ENCODE measurements at places on chromosomes 4 and X.

- DNase-seq: no peak
These were observed 23.4 kb downstream of the LANCL3 start for GRCh38 chrX:37594755-37595382.

DNA sequence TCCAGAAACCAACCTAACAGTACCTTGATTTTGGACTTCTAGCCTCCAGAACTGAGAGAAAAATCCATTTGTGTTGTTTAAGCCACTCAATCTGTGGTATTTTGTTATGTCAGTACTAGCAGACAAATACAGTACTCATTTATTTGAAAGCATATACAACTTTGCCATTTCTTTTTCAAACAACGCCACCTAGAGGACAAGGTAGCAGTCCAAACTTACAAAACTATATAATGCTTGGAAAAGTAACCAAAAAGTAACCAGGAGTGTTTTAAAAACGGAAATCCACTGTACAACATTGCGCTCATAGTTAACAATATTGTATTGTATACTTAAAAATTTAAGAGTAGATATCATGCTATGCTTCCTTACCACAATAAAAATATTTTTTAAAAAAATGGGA lies 37.0 kb upstream of the FGF13 start:
- DNase-seq: no peak

GRCh38 chr4:8910822-8911315 lies 39.2 kb upstream of the HMX1 start:
- DNase-seq: no peak

- no peak for DNase-seq
These were observed 44.9 kb downstream of the CCNG2 start for GRCh38 chr4:77201857-77202256.

GRCh38 chrX:104342065-104342464 lies 87.3 kb upstream of the ESX1 start:
- DNase-seq: no peak

DNA sequence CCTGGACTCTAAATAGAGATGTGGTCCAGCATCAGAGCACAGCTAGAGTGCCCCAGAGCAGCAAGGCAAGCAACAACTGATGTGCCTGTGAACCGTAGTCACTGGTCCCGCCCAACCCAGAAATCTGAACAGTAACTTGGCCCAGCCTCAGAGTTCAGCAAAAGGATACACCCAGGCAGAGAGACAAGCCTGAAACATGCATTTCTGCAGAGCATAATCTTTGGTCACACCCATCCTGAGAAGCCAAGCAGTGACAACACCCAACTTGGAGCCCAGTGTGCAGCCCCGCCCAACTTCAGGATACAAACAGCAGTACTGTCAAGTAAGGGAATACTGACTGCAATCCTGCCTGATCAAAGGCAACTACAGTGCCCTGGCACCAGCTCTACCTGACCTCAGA lies 78.9 kb downstream of the CCDC160 start:
- no peak for DNase-seq

DNA sequence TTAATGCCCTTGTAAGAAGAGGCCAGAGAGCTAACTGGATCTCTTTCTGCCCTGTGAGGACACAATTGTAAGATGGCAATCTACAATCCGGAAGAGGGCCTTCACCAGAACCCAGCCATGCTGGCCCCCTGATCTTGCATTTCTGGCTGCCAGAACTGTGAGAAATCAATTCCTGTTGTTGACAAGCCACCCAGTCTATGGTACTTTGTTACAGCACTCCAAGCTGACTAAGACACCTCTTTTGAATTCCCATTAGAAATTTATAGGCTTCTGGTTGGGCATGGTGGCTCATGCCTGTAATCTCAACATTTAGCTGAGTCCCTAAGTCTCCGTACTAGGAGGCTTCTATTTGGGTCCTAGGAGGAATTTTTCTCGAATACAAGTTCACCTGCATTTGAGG lies 48.8 kb upstream of the RELL1 start:
- no peak for DNase-seq

DNA sequence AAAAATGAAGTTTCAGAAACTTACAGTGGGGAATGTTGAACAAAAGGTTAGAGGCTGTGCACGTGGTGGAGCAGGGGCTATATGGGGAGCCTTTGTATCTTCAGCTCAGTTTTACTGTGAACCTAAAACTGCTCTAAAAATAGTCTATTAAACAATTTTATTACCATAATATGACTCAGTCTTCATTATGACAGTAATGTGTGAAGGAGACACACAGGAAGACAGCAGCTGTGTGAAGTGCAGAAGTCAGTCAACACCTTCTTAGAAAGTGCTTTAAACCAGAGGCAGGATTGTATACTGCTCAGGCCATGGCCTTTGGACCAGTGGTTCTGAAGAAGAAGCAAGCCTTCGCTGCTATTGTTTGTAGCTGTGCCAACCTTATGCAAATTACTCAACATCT lies 89.7 kb downstream of the ARHGAP10 start:
- DNase-seq: no peak

- no peak for DNase-seq
These were observed 20.0 kb upstream of the AADAT start for GRCh38 chr4:170109586-170110284.

DNA sequence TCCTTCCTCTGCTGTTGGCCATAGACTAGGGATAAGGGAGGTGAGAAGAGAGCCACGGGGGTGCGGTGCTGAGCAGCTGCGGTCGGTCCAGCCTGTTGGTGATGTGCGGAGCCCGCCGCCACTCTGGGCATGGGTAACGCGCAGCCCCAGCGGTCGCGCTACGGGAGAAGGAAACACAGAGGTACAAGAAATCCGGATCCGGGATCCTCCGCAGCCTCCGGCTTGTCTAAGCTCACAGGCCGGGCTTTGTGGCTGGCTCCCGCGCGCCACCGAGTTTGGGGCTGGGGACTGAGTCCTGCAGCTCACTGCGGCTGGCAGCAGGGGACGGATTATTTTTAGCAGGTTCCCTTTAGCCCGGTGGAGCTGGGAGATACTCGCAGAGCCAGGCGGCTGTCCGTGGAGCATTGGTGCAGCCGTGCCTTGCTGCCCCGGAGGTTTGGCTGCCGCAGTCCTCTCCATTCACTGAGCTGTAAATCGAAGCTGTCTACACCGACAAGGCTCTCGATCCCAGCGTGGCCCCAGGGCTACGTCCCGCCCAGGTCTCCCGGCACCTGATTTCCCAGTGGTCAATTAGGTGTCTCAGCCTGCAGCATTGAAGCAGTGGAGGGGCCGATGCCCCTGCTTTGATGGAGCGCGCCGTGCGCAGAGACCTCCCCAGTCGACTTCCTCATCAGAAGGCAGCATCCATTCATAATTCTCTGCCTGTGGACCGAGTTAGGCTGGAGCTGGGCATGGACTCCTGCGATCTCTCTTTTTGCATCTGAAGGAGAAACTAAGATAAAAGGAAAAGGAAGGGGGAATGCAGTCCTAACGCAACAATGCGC lies 81.9 kb upstream of the SCML1 start:
- DNase-seq: no peak

DNA sequence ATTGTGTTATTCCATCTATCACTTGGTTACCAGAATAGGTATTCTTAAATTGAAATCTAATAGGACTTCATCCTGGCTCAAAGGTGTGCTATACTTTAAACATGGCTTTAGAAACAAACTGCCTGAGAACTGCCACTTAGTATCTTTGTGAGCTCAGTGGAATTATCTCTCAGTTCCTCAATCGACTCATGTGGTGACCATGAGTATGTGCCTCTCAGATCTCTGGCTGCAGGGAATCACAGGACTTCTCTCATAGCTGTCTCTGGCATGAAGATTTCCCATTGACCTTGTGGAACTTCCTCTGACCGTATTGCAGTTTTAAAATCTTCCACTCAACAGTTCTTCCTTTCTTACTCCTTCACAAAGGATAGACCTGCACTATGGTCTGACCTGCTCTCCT lies 681.9 kb upstream of the BOD1L1 start:
- DNase-seq: no peak

DNA sequence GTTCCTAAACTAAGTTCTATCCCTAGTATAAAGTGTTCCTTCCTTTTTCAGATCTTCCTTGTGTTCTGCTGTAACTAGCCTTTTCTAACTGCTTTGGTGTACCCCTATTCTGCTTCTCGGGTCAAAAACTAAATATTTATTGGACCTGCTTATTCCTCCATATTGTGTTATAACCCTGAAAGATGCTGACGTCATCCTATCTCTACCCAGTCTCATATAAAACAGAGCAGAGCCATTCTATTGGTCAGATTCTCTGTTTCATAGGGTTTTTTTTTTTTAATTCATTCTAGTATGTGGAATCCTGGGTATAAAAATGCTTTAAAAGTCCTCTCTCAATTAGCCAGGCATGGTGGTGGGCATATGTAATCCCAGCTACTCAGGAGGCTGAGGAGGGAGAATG lies 349.7 kb downstream of the ACTRT1 start:
- DNase-seq: no peak

- no peak for DNase-seq
These were observed 12.7 kb upstream of the SMIM43 start for GRCh38 chr4:121777625-121778024.

GRCh38 chrX:118249146-118249545 lies 96.8 kb upstream of the WDR44 start:
- DNase-seq: no peak

DNA sequence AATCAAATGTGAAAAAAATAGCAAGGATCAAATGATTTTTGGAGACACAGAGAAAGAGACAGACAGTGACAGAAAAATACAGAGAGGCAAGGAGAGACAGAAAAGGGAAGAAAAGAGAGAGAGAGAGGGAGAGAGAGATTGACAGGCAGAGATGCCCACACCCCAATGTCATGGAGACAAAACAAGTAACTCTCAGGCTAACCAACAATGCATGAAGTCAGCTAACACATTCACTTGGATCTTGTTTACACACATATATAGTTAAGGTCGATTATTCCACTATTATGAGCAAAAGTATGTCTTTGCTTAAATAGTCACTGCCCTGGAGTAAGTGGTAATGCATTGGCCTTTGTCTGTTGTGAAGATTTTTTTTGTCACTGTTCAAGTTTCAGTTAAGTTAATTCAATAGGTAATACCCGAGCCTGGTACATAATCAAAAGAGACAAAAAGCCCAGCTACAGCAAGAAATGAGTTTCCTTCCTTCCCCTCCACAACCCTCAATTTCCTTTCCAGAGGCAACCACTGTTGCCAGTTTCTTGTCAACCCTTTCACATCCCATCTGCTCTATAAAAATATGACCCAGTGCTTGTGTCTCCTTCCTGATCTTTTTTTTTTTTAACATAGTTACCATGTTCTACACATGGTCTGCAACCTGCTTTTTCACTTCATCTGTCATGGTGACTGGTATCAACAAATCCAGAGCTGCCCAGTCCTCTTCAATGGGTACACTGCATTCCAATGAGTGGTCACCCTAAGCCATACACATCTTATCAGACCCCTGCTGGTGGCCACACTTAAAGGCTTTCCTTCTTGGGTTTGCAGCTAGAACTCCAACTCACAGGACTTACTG lies 52.1 kb downstream of the PROM1 start:
- no peak for DNase-seq

- DNase-seq: no peak
These were observed 4.7 kb upstream of the S100P start for GRCh38 chr4:6688879-6689505.

GRCh38 chr4:57097711-57098110 lies 12.5 kb downstream of the IGFBP7 start:
- no peak for DNase-seq

DNA sequence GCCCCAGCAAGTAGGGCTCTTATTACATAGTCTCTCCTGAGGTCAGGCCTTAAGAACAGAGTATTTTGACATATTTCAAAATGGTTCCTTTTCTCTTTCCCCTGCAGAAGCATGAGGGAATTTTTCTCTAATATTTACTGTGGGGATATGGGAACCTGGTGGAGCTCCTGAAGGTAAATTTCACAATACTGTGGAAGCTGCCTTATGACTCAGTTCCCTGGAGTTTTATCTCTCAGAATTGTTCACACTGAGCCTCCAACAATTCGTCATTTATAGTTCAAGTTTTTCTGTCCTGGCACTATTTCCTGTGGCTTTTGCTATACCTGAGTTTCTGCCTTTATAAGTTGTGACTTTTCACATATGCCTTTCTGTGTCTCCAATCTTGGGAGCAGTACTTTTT lies 607.2 kb upstream of the NDST4 start:
- no peak for DNase-seq

DNA sequence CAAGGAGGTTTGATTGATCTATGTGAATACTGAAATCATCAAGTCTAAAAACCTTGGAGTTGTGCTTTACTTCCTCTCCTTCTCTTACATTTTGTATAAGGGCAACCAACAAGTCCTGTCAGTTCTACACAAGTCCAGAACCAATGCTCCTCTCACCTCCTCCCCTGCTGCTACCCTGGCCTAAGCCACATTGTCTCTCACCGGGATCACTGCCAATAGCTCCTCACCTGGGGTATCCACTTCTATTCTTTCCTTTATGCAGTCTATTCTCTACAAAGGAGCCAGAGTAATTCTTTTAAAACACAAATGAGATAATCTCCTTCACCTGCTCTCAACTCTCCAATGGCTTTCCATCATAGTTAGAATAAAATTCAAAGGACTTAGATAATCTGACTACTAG lies 13.3 kb upstream of the ARHGEF6 start:
- no peak for DNase-seq

DNA sequence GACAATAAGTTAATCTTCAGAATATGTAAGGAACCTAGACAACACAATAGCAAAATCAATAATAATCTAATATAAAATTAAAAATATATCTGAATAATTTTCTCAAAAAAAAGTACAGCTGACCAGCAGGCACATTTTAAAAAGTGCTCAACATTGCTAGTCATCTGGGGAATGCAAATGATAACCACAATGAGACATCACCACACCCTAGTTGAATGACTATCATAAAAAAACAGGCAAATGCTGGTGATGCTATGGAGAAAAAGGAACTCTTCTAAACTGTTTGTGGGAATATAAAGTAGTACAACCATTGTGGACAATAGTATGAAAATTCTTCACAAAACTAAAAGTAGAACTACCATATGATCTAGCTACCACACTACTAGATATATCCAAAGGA lies 956.9 kb upstream of the NDST4 start:
- DNase-seq: no peak

DNA sequence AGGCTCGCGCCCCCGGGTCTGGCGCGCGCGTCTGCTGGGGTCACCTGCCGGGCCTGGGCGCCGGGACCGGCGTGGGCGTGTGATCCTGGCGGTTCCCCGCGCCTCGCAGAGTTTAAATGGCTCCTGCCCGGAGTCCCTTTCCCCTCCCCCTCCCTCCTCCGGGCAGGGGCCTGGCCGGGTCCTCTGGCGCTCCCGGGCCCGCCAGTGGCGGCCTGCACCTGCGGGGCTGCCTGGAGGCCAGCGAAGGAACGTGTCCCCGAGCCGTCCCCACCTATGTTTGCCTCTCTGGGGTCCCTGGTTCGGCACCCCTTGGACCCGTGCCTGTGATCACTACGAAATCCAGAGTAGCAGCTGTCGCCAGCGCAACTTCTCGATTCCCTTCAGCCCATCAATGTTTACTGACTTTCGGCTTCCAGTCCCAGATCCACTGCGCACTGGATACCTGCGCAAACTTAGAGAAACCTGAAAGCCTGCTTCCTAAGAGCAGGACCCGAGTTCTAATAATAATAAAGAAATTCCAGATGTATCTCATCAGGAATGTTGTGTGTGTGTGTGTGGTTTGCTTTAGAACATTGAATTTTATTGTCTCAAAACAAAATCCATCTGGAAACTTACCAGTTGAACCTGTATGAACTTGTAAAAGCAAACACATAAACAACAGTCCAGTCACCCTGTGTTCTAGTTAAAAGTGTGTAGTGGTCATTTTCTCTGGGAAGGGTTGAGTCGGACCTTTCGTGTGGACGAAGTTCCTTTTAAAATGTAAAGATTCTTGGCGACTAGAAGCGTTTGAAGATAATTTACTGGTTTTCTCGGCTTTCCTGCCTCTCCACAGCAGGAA lies 788 bp downstream of the SHROOM2 start:
- DNase-seq: no peak

- no peak for DNase-seq
These were observed 186.8 kb upstream of the PABPC4L start for GRCh38 chr4:134388351-134388750.

Measured in stimulated activated CD4-positive, alpha-beta T cell treated with anti-CD3 and anti-CD28 coated beads, Interleukin-1b, Interleukin-23, amount 100 ng/mL, for 1 hour (primary cell).